IMR-90 (cell line): ENCODE measurements at places on chromosomes 11 and 22. TPM values are rescaled to one million over a fixed set of nuclear protein-coding genes. Genes with fewer than 3 reads are reported as not detected.

DNA sequence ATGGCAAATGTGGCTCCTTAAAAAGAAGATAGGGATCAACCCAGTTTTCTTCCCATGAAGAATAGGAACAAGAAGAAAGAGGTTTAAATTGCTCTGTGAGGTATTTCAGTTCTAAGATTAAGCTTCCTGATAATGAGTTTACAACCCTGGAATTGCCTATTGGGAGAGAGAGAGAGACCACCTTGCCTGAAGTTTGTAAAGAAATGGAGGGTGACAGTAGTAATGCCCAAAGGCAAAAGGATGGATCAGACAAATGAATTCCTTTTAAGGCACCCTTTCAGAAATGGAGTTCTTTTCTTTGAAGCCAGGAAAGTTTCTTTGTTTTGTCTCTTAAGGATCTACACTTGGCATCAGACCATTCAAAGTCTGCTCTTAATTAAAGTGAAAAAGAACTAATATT is 74.3 kb downstream of the DDIAS start:
- DNase-seq: no peak

Gene FERMT3
- 0.36 and 0.56 TPM in 2 replicates for total RNA-seq

- peak; percentile 38 for DNase-seq
Observed at GRCh38 chr22:45159652-45160462, 3.9 kb upstream of the NUP50 start.

DNA sequence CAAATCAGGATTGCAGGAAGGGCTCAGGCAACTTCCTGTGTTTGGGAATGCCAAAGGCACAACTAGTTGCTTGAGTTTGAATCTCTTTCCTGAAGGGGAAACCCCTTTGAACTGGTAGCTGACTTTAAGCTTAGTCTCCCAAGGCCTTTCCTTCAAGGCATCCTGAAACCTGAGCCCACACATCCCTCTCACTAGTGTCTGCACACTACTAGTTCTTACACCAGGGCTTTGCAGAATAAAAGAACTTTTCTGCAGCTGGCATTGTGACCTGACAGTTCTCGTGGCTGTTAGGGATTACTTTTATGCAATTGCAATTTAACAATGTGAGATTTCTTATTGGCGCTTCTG is 95.4 kb downstream of the EXT2 start:
- peak; percentile 38 for DNase-seq

Gene TRPM5
- total RNA-seq: not detected in 2 replicates

- peak; percentile 30 for DNase-seq
Observed at GRCh38 chr11:130536106-130537040, 87.9 kb downstream of the ADAMTS15 start.

- peak; percentile 84 for DNase-seq
Observed at GRCh38 chr11:19777377-19778102, 64.9 kb downstream of the NAV2 start.

- DNase-seq: no peak
Observed at GRCh38 chr11:2580571-2581001, 119.2 kb downstream of the KCNQ1OT1 start.

- DNase-seq: no peak
Observed at GRCh38 chr11:13386567-13386966, 76.5 kb downstream of the BTBD10 start.

DNA sequence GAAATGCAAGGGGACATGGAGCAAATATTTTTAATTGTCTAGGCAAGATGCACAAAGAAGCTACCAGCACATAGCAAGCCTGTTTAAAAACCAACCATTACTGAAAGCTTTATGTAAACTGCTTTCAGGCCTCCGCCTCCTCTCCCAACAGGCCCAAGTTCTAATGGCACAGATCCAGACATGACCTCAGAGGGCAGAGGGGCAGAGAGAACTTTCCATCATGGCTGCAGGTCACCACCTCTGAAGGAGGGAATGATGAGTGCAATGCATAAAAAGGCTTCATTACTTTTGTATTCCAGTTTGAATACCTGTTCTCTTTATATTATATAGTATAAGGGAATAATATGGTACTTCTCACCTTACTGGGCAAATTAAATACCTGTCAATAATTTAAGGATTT is 15.2 kb downstream of the DDX17 start:
- peak; percentile 79 for DNase-seq

DNA sequence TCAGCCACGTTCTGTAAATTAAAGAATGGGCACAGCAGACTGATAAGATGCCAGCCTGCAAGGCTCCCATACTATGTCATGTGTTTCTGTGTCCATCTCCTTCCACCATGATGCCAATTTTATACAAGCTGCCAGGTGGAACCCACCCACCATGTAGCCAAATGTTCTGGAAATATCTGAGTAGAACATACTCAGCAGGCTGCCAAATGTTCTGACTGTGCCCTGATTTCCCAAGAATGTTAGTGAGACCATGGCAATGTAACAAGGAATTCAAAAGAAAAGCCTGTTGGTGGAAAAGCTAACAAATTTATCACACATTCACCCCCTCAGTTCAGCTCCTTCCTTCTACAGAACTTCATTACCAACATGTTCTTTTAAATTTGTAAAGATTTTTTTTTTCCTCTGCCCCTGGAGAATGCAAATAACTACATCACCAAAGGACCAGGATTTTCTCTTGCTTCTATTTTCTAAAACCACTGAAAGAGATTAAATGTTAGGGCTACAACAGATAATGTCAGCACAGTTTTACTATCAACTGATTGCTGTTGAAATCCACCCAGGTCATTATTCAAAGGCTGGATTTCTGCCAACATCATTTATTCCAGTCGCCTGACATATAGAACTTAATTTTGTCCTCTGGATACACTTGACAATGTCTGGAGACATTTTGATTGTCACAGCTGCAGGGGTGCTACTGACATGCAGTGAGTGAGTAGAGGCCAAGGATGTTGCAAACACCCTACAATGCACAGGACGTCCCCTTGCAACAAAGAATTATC is 3.1 kb downstream of the DMC1 start:
- DNase-seq: no peak

Gene QSER1
- total RNA-seq: 15.6 and 21.1 TPM in 2 replicates

Gene SORL1
- 1.9 and 2.0 TPM in 2 replicates for total RNA-seq

Gene OVCH2
- total RNA-seq: under 0.01 TPM in 1 of 2 replicates, not detected in the other

- DNase-seq: no peak
Observed at GRCh38 chr11:95571718-95572260, 217.8 kb downstream of the FAM76B start.

GRCh38 chr11:76700177-76701100 is 29.9 kb upstream of the LRRC32 start:
- peak; percentile 97 for DNase-seq

Gene SEPTIN5
- total RNA-seq: 16.8 and 17.2 TPM in 2 replicates

DNA sequence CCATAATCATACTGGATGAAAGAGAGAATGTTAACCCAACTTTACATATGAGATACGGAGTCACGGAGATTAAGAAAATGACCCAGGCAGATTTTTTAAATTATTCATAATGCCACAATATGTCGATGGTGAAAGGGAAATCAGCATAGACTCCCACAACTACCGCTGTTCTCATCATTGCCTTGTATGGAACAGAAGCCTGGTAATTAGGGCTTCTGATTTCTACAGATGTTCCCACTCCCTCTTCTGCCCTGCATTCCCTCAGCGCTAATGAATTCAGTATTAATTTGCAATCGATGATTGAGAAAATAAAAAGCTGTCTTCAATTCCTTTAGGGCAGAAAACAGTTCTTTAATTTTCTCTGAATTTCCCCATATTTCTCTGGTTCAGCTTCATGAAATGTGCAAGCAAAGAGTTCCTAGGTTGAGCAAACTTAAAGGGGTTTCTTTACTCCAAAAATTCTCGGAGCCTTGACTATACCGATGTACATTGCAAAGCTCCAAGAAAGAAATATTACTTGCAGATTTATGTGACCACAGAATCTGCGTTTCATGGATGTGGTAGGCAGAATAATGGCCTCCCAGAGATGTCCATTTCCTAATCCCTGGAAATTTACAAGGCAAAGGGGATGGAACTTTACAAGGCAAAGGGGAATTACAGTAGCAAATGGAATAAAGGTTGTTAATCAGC is 134.9 kb upstream of the ZC3H12C start:
- no peak for DNase-seq

DNA sequence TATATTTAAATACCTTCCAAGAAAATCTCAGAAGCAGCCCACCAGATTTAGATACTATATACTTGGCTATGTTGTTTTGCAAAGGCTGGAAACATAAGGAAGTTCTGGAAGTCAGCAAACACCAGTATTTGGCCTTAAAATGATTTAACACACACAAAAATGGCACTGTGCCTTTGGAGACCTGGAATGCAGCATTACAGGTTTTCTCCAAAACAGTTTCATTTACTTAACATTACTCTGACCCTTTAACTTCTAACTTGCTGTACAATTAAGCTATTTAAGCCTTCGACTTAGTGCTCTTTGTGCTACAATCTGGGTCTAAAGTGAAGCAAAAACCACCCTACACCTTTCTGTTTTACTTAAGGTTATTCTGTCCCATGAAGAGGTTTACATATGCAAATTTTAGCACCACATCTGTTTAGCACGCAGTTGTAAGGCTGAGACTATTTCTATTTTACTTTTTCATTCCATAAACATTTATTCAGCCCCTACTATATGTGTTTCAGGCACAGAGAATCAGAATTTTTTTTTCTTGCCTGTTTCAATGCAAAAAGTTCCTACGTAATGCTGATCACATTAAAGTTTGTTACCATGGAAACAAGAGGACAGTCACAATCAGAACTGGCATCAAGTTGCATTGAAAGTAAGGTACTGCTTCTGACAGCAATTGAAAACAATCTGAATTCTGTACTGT is 70.3 kb downstream of the MAML2 start:
- peak; percentile 51 for DNase-seq

DNA sequence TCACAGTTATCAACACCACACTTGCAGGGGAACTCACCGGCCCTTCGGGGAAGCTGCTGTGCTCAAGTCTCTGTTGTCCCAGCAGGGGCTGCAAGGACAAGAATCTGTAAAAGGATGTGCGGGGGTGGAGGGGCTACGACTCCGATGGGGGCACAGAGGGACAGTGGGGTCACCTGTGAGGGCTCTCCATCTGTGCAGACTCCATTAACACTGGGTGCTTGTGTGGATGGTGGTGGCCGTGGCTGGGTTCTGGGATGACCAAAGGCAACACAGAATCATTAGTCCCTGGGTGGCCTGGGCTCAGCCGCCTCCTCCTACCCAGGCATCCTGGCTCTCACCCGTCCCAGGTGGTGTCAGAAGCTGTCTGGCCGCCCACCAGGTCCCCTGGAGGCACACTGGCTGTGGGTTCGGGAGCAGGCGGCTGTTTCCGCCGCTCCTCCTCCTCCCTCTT is 10.2 kb upstream of the RBM4B start:
- no peak for DNase-seq

Gene DKK3
- total RNA-seq: 348 and 453 TPM in 2 replicates

DNA sequence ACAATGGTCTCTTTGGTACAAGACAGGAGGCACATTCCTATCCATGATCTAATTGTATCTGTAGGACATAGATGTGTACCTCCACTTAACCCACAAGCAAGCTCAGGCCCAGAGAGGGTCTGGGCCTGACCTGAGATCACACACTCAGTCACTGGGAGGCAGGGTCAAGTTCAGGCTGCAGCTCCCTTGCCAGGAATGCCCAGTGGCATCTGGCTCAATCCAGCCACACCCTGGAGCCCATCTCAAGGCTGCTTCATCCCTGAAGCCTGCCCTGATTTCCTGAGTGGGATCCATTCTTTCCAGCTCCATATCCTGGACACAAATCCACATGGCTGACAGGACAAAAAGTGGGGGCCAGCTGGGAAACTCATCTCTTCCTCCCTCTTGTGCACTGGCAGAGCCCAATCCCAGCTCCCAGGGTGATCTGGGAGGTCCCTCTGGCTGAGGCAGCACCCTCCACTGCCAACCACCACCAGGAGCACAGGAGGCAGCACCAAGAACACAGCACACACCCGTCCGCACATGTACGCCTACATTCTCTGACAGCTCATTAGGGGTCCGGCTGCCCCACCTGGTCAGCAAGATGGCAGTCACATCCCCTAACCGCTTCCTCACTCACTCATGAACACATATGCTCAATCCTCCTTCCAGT is 39.2 kb upstream of the KLHL35 start:
- no peak for DNase-seq

Gene SMC1B
- total RNA-seq: not detected in 2 replicates

- DNase-seq: no peak
Observed at GRCh38 chr22:50504369-50505211, 2.9 kb downstream of the LMF2 start.

DNA sequence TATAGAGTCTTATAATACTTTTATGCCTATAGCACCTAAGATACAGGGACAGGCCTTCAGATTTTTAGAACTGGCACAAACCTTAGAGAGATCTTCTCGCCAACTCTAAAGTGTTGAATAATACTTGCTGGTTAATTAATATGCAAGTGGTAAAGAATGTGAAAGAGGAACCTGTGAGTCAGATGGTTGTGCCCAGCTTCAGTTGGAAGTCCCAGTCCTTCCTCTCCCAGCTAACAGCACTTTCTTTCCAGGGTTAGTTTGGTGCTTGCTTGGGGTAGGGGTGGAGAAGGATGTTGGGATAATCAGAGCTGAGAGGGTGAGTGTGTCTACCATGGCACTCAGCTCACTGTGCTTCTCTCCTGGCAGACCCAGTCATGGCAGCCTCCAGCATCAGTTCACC is 4.9 kb upstream of the TMEM132A start:
- no peak for DNase-seq

Gene LMO2
- not detected in 2 replicates for total RNA-seq

Gene OR52E8
- not detected in 2 replicates for total RNA-seq

Gene MMP7
- total RNA-seq: not detected in 2 replicates

GRCh38 chr11:117754030-117754429 is 43.0 kb downstream of the DSCAML1 start:
- no peak for DNase-seq

GRCh38 chr11:77644887-77645286 is 7.3 kb upstream of the CLNS1A start:
- no peak for DNase-seq

- DNase-seq: no peak
Observed at GRCh38 chr11:112697391-112698178, 263.6 kb upstream of the NCAM1 start.

Gene LRFN4
- 6.1 and 7.8 TPM in 2 replicates for total RNA-seq

DNA sequence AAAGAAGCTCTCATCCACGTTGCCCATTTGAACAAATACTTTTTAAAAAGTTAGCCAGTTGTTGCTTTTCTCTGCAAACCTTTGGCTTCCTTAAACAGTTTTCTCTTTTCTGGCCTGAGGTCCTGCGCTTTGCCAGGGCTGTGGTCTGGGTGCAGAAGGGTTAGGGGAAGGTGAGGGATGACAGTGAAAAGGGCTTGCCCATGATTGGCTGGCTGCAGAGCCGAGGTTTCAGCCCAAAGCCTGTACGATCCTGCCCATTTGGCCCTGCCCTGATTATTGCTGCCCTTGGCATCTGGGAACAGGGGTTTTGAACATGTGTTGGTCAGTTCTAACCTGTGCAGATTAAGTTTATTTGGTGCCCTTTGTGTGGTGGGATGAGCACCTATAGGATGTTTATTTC is 1.5 kb downstream of the INCENP start:
- DNase-seq: no peak

Gene ALDH3B1
- total RNA-seq: 11.8 and 11.9 TPM in 2 replicates

DNA sequence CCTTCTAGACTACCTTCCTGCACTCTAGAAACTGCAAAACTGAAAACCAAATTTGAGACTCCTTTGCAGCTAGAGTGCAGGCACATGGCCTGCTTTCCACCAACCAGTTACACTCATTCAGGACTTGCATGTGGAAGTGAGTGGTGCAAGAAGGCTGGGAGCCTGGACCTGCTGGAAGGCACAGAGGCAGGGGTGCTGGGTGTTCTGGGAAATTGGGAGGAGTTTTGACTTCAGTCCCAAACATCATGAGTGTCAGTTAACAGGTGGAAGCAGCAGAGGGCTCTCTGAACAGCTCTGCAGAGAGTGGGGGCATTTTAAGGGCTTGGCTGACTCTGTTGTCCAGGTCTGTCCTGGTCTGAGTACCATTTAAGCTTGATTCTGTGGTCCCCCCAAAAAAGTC is 49.3 kb upstream of the SYT13 start:
- DNase-seq: no peak
